H4 (cell line): ENCODE measurements at places on chromosomes 1 and 21. TPM values are rescaled to one million over a fixed set of nuclear protein-coding genes. Genes with fewer than 3 reads are reported as not detected.

Gene F5
- not detected in 2 replicates for total RNA-seq

Gene AQP10
- total RNA-seq: not detected in 2 replicates

DNA sequence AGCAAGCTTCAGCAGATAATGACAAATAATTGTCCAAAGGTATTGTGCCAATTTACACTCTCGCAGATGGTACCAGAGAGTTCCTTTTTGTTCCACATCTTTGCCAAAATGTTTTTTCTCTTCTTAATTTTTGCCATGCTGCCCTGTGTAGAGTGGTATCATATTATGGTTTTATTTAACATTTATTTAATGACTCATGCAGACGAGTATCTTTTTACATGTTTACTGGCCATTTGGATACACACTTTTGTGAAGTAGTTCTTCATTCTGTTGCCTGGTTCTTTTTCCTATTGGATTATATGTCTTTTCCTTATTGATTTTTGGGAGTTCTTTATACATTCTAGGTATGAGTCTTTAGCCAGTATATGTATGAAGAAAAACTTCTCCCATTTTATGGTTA is 151.1 kb downstream of the PCNX2 start:
- DNase-seq: no peak

GRCh38 chr1:18805150-18805879 is 54.1 kb downstream of the TAS1R2 start:
- no peak for DNase-seq
